Activated naive CD8-positive, alpha-beta T cell treated with anti-CD3 and anti-CD28 coated beads, Interleukin-2, amount 50 U/mL, for 24 hours (primary cell): ENCODE measurements at places on chromosomes 7 and 10.

GRCh38 chr10:75083972-75084833 lies 27.3 kb upstream of the SAMD8 start:
- DNase-seq, result no peak

GRCh38 chr7:102082693-102083368 lies 203.8 kb upstream of the SH2B2 start:
- DNase-seq, result no peak

GRCh38 chr7:140416560-140416959 lies 12.7 kb downstream of the RAB19 start:
- no peak for DNase-seq

- no peak for DNase-seq
Observed at GRCh38 chr10:75616874-75617478, 185.6 kb downstream of the LRMDA start.

- no peak for DNase-seq
Observed at GRCh38 chr7:112195717-112196116, 10.5 kb downstream of the DOCK4 start.

GRCh38 chr7:869348-869747 lies 7.0 kb upstream of the GET4 start:
- DNase-seq, result no peak

DNA sequence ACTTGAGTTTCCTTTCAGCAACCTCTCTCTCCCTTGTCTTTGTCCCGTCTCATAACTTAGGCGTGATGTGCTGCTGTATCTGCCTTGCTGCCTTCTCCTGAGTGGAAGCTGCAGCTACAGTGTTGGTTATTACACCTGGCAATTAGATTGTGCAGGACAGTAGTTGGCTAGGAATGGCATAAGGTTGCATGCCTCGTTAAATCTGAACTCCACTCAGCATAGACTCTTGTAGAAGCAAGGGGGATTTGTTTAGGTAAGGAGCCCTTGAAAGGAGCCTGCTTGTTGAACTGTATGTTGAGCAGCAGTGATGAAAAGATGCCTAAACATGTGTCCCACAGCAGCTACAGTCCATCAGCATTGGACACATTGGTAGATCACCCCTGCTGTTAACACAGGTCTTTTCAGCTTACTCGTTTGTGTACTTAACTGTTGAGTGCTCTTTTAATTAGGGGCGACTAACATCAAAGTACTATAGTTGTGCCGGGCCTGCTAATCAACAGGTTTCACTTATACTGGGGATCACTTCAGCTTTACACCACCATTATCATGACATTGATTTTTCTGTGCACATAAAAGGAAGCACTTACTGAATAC lies 225.0 kb downstream of the AUTS2 start:
- DNase-seq, result no peak

- no peak for DNase-seq
Observed at GRCh38 chr10:55786461-55787050, 574.5 kb downstream of the ZWINT start.

DNA sequence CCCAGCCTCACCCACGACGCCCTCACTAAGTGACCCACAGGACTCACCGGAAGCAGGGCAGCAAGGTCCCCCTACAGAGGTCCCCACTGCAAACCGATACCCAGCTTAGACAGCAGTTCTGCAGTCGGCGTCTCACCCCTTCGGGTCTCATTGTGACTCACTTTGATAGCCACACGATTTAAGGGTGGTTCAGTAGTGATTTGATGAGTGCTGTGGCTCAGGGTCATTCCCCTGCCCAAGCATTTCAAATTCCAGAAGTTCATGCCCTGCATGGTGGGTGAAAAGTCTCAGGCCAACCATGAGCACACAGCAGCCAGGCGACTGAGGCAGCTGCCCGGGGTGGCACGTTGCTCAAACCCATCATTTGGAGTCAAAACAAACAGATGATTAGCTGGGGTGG lies 93.2 kb downstream of the EGFR start:
- no peak for DNase-seq

DNA sequence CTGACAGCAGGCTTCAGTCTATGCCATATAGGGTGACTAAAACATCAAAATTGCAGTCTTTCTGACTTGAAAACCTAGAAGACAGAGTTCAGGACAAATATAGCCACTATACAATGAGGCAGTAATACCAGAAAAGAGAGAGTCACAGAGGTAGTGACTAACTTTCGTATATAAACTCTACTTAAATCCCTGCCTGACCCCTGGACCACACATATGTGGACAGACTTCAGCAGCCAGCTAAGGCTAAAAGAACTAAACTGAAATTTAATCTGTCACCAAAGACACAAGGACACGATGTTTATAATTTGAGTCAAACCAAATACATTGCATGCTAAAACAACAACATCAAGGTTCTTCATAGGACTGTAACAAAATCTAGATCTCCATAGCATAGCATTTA lies 64.6 kb upstream of the MACROH2A2 start:
- DNase-seq, result no peak

DNA sequence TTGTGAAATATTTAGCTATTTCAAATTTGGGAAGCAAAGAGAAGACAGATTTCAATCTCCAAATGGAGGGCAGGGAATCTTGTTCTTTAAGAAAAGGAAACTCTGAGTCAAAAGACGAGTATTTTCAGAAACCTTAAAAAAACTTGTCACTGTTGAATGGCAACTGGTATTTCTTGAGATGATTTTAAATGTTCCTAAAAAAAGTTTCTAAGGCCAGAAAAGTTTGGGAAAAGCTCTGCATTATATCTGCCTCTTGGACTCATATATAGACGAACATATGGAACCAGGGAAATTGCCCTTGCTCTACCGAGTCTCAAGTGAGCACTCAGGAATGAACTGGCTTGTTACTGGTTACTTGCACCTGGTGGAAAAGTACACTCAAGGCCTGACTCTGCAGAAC lies 69.5 kb downstream of the ADAM22 start:
- DNase-seq, result no peak

DNA sequence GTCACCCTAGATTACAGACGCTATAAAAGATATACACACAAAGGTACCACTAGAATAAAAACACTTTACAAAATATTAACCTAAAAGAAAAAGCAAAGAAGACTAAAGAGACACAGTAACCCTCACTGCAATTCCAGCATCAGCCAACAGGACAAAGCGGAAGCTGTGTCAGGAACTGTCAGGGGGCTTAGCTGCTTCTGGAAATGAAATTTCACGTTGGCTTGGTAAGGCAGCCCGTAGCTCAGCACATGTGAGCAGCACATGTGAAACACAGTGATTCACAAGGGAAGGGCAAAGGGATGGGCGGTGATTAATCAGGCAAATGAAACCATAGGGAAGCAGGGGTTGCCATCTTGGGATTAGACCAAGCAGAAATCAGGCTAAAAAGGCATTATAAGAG lies 195.4 kb downstream of the MGMT start:
- no peak for DNase-seq
